Stimulated activated CD4-positive, alpha-beta T cell treated with anti-CD3 and anti-CD28 coated beads, Interleukin-2, amount 100 ng/mL, for 48 hours (primary cell): ENCODE measurements at places on chromosomes 12 and 14.

GRCh38 chr12:117000316-117000715, 89.6 kb downstream of the FBXW8 start:
- DNase-seq = no peak

GRCh38 chr12:124248941-124249825, 45.7 kb upstream of the RFLNA start:
- no peak for DNase-seq

- DNase-seq = no peak
These were observed 24.6 kb downstream of the TPCN1 start for GRCh38 chr12:113245695-113246477.

DNA sequence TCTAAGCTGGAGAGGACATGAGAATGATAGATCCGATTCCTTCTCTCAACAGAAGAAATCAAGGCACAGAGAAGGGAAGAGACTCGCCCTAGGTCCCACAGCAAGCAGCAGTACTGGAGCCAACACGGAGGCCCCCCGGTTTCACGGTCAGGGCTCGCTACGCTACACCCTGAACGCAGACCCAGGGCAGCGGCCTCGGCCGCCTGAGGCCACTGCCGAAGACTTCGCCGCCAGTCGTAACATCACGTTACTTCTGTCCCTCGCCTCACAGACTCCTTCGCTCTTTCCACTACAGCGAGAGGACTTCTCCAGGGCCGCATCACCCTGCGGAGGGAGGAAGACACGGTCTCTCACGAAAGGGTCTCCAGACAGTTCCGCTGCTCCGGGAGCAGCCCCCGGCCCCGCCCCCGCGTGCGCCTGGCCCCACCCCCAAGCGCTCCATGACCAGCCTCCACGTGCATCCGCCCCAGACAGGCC, 411 bp upstream of the DCAF4 start:
- DNase-seq = no peak

GRCh38 chr12:12933742-12934141, 18.2 kb downstream of the GPRC5D start:
- no peak for DNase-seq

GRCh38 chr12:83143950-83144349, 457.2 kb downstream of the TMTC2 start:
- DNase-seq = no peak
